ENCODE measurements at places on chromosomes 1 and 21.
A peak's percentile ranks its signal among the peaks of the same experiment; 100 is the strongest.

GRCh38 chr1:93677729-93678128 lies 3.9 kb downstream of the BCAR3 start:
- DNase-seq: no peak

DNA sequence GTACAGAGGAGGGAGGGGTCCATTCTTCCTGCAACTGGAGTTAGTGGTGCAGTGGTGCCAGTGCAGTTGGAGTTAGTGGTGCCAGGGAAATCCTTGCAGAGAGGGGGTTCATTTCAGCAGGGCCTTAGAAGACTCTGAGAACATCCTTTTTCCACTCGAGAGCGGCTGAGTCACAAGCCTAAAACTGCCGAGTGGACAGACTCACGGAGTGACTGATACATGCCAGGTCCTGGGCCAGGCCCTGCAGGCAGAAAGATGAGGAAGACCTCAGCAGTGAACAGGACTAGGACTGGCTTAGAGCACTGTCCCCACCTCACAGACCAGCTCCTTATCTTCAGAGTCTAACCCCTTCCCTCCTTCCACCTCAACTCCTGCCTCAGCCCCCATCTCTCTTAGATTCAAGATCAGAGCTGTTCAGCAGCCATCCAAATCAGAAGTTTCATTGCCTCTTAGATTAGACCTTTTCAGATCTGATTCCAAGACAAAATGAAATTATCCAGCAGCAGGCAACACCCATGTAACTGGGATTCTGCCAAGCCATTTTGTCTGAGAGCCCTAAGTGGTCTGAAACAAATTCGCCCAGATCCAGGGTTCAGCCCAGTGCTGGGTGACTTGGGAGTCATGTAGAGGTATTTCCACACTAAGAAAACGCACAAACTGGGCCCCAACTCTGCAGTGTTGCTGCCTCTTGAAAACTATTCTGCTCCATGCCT lies 12.7 kb upstream of the IKBKE start:
- no peak for DNase-seq

- DNase-seq: no peak
Measured at GRCh38 chr1:4868521-4868920, 214.1 kb downstream of the AJAP1 start.

- DNase-seq: no peak
Measured at GRCh38 chr1:170669107-170669445, 5.1 kb downstream of the PRRX1 start.

DNA sequence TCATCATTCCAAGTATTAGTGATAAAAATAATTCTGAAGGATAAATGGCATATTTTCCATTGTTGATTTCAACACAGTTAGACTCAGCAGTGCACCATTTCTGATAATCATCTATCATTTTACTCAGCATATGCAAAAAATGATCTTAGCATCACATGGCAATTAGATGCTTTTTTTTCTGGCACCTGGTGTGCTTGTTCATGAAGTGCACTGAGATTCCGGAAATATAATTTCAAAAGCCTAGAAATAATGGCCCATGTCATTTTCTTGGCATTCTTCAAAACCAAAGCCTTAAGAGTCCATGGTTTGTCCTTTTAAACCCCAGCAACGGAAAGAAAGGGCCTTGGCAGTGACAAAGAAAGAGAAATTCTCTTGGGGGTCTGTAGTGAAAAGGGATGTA lies 278.8 kb downstream of the KIF26B start:
- no peak for DNase-seq

DNA sequence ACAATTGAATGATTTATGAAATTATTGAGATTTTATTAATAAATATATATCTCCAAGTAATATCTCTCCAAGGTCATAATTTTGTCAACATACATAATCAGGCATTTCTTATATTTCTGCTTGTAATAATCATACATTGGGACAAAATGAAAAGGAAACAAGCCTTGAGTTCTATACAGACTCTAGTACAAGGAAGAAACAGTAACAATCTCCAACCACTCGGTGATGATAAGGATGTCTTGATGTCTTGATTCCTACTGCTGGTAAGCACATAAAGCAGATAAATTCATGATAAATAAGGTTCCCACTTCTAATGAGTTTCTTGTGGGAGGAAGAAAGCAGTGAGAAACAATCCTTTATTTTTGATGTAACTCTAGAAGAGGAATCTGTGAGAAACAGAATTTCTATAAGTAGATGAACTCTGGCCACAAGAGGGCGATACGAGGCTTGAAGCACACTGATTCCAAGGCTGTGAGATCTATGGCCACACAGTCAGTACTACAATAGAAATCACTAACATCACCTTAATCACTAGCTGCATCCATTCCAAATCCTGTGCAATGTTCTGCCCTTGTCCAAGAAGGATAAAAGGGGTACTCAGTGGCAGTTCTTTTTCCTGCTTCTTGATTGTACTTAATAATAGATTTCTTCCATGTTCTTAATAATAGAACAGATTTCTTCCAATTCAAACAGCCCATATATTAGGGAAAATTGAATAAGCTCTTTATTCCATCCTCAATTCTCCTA lies 41.4 kb upstream of the LRRC8B start:
- peak; percentile 78 for DNase-seq

- no peak for DNase-seq
Measured at GRCh38 chr1:234603221-234604204, 6.5 kb downstream of the IRF2BP2 start.

- no peak for DNase-seq
Measured at GRCh38 chr1:228037401-228038386, 30.9 kb downstream of the WNT3A start.

GRCh38 chr1:83029916-83030315 lies 969.0 kb downstream of the TTLL7 start:
- no peak for DNase-seq

GRCh38 chr1:7609311-7609994 lies 161.6 kb upstream of the VAMP3 start:
- no peak for DNase-seq

DNA sequence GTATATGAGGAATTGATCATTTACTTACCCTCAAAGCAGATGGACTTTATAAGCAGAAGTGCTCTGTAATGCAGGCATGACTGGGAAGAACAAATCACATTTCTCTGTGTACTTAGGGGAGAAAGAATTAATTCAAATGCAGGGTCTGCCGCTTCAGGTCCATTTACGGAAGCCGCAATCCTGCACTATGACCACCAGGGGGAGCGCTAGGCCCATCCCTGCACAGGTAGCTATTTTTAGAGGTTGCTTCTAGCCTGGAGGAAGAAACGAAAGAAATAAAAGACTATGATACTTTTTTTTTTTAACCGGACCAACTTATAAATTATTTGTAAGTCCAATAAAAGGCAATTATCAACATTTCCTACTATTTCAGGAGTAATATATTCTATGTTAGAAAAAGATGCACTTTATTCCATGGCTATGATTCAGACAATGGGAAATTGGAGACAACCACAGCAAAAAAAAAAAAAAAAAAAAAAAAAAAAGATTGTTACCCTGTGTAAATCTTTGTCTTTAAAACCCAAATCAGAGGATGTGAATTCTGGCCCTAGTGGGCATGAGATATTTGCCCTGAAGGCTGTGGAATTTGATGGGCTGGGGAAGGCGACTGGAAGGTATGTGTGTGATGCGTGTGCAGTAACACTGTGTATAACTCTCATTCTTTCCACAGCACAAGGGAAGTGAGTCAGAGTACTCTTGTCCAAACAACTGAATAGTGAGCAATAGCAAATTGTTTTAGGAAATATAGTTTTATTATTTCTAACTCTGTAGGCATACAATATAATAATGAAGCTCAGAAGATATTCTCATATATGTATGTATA lies 12.9 kb upstream of the FYB2 start:
- peak; percentile 59 for DNase-seq

- no peak for DNase-seq
Measured at GRCh38 chr1:2492091-2492490, 16.0 kb downstream of the PLCH2 start.

DNA sequence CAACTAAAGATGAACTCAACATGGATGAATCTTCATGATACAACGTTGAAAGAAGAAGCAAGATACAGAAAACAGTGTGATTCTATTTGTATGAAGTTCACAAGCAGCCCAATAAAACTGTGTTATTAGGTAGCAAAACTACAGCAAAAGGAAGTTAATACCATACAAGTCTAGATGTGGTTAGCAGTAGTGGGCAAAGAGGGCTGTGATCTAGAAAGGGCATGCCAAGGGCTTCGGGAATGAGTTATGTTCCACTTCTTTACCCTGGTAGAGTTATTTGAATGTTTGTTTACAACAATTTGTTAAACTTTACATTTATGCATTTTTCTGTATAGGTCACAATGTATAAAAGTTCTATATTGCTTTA lies 9.2 kb downstream of the TNFRSF9 start:
- no peak for DNase-seq

DNA sequence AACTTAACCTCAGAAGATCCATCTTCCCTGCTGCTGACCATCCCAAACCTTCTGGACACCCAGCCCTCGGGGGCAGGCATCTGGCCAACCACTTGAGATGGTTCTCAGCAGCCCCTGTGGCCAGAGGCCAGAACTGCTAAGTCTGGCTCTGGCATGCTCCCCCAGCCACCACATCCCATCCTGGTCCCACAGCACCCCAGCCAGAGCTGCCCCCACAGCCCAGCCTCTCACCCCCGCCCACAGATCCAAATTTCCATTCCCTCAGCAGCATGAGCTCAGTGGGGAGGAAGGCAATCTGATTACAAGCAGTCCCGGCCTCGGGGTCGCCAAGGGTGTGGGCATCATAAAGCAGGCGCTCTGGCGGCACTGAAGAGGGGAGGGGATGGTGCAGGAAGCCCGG lies 45.6 kb downstream of the GLIS1 start:
- no peak for DNase-seq

- DNase-seq: no peak
Measured at GRCh38 chr1:31784356-31785019, 20.3 kb upstream of the ADGRB2 start.

DNA sequence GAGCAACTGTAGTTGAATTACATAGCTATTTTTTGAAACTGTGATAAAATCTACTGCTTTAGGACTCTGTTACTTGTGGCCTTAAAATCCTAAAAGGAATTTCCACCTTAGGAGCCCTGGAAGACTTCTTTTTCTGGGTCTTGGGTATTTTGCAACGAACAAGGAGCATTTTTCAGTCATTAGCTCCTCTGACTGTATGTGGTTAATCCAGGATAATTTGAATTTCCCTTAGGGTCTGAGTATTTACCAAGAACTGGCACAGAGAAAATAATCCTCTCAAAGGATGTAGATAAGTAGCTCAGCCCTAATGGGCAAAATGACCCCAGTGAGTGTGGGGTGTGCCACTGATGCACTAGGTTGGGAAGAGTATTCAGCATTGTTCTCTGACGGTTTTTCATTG lies 170.4 kb downstream of the VAV3 start:
- no peak for DNase-seq

DNA sequence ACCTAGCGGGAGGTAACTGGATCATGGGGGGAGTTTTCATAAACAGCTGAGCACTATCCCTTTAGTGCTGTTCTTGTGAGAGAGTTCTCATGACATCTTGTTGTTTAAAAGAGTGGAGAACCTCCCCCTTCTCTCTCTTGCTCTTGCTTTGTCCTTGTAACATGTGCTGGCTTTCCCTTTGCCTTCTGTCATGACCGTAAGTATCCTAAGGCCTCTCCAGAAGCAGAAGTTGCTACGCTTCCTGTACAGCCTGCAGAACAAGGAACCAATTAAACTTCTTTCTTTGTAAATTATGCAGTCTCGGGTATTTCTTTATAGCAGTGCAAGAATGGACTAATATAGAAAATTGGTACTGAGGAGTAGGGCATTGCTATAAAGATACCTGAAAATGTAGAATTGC lies 515.6 kb downstream of the NEGR1 start:
- no peak for DNase-seq

DNA sequence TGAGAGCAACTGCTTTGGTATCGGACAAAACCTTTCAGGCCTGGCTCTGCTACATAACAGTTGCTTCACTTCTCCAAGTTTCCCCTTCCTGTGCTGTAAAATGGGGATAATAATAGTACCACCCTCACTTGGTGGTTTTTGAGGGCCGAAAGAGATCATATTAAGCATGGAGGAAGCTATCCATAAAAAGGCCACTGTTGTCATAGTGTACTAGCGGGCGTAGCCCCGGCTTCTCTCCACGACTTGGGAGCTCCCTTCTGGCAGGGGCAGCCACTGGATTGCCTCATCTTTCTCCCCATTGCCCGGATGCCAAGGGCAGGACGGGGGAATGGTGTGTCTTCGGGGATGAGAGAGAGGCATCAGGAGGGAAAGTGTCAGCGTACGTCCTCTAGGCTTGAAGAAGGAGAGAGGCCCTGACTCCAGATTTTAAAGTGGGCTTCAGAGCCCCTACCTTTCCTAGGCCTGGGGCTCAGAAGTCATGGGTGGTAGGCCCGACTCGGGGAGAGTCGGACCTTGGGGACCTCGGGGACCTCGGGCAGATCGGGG lies 548 bp upstream of the MFSD2A start:
- no peak for DNase-seq

DNA sequence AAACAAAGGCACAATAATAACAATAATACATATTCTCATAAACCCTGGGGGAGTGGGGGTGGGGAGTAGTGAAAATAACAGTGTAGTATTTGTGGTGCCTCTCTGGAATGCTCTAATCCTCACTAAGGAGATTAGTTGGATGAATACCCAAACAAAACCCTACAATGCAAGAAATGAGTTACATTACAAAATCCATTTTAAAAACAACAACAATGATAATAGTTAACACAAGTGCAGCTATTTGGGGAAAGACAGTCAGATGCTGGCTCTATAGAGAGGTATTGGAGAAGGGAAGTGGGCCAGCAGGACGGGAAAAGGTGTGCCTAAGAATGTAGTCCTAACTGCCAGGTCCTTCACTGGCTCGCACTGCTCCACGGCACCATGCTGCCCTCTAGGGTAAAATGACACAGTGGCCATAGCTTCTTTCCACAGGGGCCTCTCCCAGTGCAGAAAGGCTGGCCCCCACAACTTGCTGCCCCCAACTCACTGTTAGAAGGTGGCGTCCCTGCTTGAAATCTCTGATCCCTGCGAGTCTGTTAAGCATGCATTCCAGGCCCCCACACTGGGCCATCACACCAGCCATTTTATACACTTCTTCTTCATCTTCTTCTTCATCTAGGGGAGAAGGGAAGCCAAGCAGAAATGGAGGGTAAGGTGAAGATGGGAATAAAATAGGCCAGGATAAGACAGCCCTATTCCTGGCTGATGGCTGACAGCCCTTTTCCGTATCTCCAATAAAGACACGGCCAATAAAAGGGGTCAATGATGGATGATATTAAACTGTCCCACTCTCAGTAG lies 113.8 kb downstream of the UBR4 start:
- no peak for DNase-seq

- DNase-seq: no peak
Measured at GRCh38 chr1:97925151-97925550, 4.3 kb upstream of the DPYD start.

GRCh38 chr1:156746406-156746727 lies 5.1 kb downstream of the HDGF start:
- DNase-seq: no peak

Measured in activated naive CD4-positive, alpha-beta T cell treated with anti-CD3 and anti-CD28 coated beads, Interleukin-2, amount 50 U/mL, for 16 hours (primary cell).